ENCODE measurements at places on chromosomes 1 and 21.

DNA sequence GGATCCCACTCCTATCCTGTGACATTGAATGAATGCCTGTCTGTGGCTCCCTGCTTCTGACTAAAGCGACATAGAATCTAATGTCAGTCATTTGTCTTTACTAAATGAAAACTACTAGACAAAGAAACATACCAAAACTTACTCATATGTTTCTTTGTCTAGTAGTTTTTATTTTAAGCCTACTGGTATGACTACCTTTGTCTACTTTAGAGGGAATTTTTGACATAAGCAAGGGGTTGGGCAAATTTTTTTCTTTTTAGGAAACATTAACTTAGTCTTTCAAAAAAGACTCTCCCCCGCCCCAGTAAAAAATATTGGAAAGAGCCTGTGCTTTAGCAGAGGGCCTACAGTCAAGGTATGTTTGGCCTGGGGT lies 4.9 kb downstream of the NEK7 start:
- no peak for DNase-seq

DNA sequence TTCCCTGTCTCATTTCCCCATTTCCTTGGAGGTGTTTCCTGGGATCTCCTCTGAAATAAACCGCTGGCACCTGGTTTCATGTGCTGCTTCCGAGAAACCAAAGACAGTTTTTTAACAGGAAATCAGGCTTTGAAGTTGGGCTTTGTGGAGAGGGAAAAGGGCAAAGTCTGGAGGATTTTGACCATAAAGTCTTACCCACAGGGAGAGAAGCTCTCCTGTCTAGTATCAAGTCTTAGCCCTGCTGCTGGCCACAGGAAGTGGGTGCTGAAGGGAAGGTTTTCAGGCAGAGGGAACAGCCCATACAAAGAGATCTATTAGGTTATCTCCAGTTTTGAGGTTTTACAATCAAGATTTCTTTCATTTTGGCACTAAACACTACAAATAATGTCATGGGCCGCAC lies 29.3 kb downstream of the SLC5A9 start:
- no peak for DNase-seq

DNA sequence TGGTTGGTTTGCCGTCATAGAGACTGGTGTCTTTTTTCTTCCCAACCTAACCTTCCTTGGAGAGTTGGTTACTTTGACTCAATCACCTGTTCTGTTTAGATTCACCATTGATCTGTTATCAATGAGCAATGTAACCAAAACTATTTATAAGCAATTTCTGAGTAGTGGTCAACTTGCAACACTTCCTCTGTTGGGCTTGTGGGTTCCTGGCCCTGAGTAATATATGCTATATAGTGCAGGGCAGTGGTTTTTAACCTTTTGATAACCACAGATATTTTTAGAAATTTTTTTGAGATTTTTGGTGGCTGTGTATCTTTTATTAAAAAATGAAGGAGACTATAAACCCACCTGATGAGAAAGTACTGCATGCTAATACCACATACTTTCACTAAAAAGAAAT lies 9.4 kb upstream of the XCL1 start:
- no peak for DNase-seq

- no peak for DNase-seq
Measured at GRCh38 chr1:154342132-154342531, 16.8 kb downstream of the ATP8B2 start.

DNA sequence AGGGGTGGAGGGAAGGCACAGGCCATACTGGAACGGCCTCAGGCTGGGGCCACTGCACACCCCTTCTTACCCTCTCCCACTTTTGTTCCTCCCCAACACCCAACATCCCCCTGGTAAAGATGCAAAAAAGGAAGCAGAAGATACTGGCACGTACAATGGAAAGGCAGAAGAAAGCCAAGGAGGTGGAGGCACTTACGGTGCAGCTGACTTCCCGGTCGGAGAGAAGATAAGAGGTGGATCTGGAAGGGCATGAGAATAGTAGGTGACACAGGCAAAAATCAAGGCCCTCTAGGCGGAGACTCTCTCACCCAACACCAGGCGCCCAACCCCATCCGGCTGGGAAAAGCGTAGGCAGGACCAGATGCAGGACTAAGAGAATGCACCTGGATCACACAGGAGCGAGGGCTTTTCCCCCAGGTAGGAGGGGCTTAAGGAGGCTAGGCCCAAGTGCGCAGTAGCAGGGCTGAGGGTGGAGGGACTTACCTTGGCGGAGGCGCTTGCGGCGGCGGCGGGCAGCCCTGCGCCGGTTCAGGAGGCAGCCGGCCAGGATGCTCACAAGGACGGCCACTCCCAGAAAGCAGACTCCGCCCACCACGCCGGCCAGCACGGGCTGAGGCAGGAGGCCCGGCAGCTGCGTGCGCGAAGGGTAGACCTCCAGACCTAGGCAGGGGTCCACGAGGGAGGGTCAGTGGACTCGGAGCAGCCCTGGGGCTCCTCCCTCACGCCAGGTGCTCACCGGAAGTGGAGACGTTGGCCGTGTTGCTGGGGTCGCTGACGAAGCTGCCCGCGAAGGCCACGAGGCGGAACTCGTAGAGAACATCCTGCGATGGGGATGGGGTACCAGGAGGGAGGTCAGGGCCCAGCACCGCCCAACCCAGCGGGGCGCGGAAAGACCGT lies 4.1 kb upstream of the TAGLN2 start:
- DNase-seq = no peak

GRCh38 chr1:111496398-111496797 lies 7.0 kb downstream of the ADORA3 start:
- no peak for DNase-seq

DNA sequence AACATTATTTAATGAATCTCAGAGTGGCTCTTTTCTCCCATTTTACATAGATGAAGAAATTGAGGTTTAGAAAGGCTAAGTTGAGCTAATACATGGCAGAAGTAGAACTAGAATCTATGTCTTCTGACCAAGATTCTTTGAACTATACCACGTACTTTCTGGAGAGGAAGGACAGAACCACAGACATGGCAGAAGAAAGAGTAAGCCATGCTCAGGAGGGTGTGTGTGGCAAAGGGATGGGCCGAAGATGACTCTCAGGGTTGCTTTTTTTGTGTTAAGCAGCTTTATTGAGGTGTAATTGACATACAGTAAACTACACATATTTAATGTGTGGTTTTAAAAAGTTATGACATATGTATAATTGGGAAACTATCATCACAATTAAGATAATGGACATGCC lies 69.5 kb downstream of the PEX14 start:
- no peak for DNase-seq

DNA sequence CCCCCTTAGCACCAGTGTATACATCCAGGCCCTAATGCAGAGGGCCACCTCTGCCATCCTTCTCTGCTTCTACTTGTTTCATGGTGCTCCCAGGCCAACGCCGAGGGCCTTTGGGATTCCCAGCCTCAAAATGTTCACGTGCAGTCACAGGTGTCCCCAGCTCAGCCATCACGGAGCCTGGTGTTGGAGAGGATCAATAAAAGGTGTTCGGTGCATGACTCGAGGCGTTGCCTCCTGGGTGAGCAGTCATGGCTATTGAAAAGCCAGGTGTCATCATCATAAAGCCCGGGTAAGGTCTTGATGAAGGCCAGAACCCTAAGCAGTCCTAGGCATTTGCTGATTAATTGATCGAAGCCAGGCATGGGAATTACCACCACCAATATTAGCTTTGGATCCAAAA lies 76.1 kb downstream of the ABCA4 start:
- no peak for DNase-seq

- DNase-seq = no peak
Measured at GRCh38 chr1:230381049-230381467, 45.1 kb downstream of the PGBD5 start.

GRCh38 chr21:38810034-38810825 lies 4.5 kb downstream of the ETS2 start:
- no peak for DNase-seq

DNA sequence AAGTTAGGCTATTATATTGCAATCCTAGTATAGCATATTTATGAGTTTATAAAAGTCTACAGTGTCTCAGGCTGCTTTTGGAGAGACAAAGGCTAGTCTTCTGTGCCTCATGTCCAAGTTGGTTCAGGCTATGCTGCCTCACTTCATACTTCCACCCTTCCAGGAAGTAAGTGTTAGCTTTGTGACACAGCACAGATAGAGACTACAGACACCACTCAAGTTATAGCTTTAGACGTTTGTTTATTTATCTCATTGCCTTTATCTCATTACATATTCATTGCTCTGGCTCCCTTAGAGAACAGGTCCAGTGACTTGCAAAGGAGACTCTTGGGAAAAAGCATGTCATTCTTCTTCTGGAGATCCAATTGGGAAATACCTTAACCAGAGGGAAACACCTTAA lies 22.6 kb upstream of the GBP4 start:
- no peak for DNase-seq

DNA sequence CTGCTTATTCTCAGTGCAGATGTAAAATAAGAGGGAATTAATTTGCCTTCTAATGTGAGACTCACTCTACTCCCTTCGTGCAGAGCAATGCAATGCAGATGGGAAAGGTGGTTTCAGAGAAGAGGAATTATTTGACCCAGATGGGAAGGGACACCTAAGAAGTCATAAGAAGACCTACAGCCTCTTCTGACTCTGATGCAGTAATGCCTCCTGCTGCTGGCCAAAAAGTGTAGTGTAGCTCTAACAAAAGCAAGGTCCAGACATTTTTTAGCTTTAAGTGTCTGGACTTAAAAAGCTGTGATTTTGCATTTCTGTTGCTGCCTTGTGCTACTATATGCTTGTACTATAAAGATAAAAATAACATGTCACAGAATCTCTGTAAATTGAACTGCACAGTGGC lies 501.4 kb downstream of the TTLL7 start:
- DNase-seq = no peak

GRCh38 chr1:231420299-231420958 lies 1.7 kb downstream of the EGLN1 start:
- no peak for DNase-seq

DNA sequence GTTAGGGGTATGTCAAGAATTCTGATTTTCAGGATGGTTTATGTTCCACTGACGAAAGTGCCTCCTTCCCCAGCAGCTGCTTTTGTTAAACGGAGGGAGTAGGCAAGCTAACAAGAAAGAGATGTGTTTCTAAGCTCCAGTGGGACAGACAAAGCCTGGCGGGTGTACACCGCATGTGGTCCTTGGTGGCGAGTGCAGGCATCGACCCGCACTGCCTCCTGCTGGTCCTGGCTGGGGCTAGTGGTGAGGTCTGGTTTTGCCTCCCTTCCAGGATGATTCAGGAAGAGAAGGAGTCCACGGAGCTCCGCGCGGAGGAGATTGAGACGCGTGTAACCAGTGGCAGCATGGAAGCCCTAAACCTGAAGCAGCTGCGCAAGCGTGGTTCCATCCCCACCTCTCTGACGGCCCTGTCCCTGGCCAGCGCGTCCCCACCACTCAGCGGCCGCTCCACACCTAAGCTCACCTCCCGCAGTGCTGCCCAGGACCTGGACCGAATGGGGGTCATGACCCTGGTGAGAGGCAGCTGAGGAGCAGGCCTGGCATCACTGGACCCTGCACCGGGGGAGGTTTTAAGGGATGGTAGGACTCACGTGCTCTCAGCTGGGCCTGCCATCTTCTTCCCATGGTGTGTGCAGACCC lies 29.0 kb downstream of the PPFIA4 start:
- DNase-seq = no peak

DNA sequence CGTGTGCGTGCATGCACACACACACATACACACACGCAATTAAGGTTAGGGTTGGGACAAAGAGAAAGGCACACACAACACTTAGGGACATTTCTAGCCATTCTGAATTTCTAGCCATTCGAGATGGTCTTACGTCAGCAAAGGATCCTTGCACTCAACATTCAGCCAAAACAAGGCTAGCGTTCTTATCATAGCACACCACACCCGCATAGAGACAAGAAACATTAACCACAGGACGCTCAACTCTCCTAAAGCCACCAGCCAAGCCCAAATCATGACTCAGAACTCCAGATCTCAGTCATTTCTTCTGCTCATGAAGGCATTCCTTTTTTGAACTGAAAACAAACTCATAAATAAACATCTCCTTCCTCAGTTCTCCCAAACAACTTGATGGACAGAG lies 106.8 kb downstream of the LMO4 start:
- no peak for DNase-seq

GRCh38 chr1:211986628-211987254 lies 48.6 kb downstream of the INTS7 start:
- DNase-seq = no peak

DNA sequence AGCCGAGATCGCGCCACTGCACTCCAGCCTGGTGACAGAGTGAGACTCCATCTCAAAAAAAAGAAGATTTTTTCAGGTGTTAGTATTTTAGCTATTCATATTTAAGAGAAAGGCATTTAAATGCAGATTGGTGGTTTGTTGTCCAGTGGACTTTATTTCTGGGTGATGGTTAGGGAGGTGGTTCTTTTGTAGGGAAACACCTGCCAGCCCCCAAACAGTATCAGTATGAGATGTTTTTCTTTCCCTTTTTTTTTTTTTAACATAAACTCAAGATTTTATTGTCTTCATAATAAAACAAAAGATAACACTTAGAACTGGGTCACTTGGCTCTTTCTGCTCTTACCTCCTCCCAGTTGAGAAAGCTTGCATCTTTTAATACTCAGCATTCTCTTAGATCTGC lies 9.9 kb downstream of the CCDC18 start:
- no peak for DNase-seq

GRCh38 chr1:54356680-54357147 lies 49.5 kb downstream of the SSBP3 start:
- peak; percentile 13 for DNase-seq

DNA sequence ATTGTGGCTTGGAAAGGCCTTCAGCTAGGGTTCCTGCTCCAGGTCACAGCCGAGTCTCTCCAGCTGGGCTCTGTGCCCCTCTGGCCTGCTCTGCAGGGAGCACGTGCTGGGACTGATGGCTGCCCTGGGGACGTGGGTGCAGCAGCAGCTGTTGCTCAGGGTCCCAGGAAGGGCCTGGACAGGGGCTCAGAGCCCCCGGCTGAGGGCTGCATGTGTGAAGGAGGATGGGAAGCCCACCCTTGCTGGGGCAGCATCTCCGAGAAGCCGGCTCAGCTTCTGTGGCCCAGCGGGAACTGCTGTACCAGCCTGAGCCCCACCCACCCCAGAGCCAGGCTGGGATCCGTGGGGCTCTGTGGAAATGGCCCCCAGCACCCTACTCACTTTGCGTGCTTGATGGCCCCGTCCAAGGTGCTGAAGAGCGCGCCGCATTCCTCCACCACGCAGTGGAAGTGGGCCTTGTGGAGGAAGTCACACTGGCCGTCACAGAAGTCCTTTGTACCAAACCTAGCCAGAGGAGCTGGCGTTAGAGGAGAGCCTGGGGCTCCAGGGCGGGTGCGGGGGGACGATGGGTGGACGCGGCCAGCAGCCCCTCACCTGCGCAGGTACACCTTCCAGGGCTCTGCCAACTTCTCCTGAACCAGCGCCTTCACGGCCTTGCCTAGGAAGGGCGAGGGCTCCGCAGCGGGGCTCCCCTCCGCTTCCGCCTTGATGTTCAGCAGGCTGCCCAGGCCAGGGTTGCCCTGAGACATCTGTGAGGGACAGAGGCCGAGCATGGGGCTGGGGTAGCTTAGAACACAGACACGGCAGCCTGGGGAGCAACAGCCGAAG lies 147.5 kb downstream of the CASZ1 start:
- DNase-seq = no peak
